ENCODE measurements at places on chromosomes 5 and 9. TPM values are rescaled to one million over a fixed set of nuclear protein-coding genes. Genes with fewer than 3 reads are reported as not detected.

DNA sequence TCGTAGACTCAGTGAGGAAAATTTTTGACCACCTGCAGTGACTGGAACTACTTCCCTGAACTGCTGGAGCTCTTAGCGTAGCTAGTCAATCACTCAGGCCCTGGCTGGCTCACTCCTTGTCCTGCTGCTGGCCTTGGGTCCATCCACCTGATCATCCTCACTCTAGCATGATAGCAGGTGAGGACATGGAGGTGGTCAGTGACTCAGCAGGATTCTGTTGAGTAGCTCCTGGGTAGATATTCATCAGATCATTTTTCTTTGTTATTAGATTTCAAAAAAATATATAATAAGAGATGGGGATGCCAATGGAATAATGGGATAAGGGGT, 25.0 kb upstream of the SEMA4D start:
- DNase-seq, result no peak
- peak overlapping the region; percentile 97 for H3K27ac ChIP-seq
- H3K27me3 ChIP-seq, result no peaks in the 10 kb centered on the region
- H3K4me1 ChIP-seq, result peaks cover 92% of the 10 kb centered on the region

DNA sequence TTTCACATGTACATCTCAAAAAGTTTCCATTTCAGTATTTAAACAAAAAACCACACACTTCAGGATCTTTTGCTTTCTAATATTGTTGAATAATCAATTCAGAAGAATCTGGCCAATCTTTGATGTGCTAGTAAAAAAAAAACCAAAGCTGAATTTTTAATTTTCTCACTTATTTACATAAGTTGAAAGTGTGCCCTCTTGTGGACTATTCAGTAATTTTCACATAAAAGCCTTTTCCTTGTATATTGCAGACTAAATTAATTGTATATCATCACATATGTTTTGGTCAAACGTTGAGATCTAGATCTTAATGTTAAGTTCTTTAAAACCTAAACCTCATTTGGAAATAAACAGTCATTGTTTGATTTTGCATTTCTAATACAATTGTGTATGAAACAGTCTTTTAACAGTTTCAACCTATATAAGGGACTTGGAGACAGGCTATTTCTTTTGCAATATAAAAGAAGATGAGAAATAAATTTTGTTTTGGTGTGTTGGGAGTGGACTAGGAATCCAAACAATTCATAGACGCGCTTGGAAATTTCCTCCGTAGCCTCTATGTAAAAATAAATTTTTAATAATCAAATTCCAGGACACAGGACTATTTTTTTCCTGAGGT, 68.1 kb downstream of the NIPBL start:
- H3K27ac ChIP-seq, result no peak overlapping the region
- H3K36me3 ChIP-seq, result no peaks in the 10 kb centered on the region
- H3K4me3 ChIP-seq, result no peak overlapping the region
- H3K4me1 ChIP-seq, result peaks cover 35% of the 10 kb centered on the region
- DNase-seq, result no peak

DNA sequence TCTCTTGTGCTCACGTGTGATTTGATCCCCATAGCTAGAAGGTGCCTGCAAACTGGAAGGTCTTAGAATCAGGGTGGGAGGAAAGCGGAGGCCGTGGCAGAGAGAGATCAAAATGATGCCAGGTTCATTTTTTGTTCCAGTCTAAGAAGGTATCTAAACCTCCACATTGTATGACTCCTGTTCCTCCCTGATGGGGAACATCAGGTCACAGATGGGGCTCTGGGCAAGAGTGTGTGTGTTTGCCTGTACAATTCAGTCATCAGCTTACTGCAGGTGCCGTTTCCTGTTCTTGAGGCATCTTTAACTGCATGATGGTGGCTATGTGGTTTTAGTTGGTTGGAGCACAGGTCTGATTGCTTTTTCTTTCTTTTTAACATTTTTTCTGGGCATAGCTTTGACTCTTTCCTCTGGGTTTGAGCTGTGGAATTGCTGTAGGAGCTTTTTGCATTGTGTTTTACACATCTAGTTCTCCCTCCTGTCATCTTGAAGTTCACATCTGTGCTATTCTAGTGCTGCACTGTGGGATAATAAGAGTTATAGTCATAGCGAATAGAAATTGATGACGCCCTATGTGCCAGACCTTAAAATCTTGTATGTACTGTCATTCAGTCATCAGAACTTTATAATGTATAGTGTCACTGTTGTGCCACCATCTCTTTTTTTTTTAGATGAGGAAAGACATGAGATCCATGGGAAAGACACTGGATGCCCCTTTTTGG, 30.8 kb downstream of the ARHGAP26 start:
- no peaks in the 10 kb centered on the region for H3K27me3 ChIP-seq
- H3K27ac ChIP-seq, result peak overlapping the region; percentile 94
- no peaks in the 10 kb centered on the region for H3K36me3 ChIP-seq
- DNase-seq, result no peak
- no peak overlapping the region for H3K4me3 ChIP-seq
- H3K4me1 ChIP-seq, result peaks cover 29% of the 10 kb centered on the region

- peaks cover 14% of the 10 kb centered on the region for H3K27me3 ChIP-seq
- H3K27ac ChIP-seq, result no peak overlapping the region
- H3K36me3 ChIP-seq, result no peaks in the 10 kb centered on the region
- H3K4me3 ChIP-seq, result no peak overlapping the region
- H3K4me1 ChIP-seq, result peaks cover 27% of the 10 kb centered on the region
These were observed 37.9 kb upstream of the GABRP start for GRCh38 chr5:170745481-170746071.

DNA sequence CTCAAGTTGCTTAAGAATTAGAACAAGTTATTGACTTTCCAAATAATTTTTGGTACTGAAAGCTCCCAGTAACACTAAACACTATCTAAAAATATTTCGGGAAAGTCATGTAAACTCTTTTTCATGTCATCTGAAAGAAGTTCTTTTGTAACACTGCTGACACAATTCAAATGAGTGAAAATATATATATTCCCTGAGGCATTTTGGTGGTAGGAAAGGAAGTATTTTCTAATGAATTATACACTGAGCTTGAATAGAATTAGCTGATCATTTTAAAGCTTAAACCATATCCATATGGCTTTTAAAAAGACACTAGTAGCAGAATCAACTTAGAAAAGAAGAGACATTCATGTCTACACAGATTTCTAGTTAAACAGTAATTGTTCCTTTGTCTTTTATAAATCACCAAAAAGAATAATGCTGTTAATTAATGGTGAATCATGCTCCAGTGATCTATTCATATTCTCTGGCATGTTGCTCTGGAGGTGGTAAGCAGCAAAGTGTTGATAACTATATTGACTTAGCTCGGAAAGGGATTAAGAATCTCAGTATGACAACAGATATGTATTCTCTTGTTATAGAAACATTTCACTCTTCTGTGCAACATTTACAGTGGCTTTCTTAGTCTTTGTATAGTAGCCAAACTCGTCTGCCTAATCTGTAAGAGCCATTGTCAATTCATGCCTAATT, 27.4 kb upstream of the RFX3 start:
- H3K36me3 ChIP-seq, result no peaks in the 10 kb centered on the region
- H3K4me1 ChIP-seq, result no peaks in the 10 kb centered on the region
- no peak overlapping the region for H3K4me3 ChIP-seq

DNA sequence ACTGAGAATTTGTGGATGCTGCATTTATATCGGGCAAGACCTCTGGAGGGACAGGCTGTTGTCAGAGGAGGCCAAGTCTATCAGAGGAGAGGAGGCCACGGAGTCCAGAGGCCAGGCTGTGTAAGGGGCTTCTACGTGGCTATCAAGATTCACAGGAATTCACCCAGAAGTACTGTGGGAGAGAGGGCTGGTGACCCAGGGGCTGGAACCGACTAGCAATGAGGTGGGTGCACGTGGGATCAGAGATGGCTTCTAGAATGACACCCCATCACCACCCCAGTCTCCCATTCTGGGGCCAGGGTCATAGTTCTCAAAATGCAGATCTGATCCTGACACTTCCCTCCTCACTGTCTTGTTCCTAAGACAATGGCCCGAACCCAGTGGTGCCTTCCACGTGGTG, 61.2 kb upstream of the PHYKPL start:
- no peaks in the 10 kb centered on the region for H3K36me3 ChIP-seq
- H3K4me1 ChIP-seq, result no peaks in the 10 kb centered on the region
- H3K27ac ChIP-seq, result no peak overlapping the region
- no peak overlapping the region for H3K4me3 ChIP-seq

GRCh38 chr5:65264420-65264819, 217.3 kb downstream of the ADAMTS6 start:
- H3K27me3 ChIP-seq, result no peaks in the 10 kb centered on the region
- no peak overlapping the region for H3K4me3 ChIP-seq
- no peak overlapping the region for H3K27ac ChIP-seq
- no peaks in the 10 kb centered on the region for H3K4me1 ChIP-seq
- no peak for DNase-seq

Gene IFNA21
- not detected for total RNA-seq

Gene BSPRY
- total RNA-seq, result 1.4 TPM

DNA sequence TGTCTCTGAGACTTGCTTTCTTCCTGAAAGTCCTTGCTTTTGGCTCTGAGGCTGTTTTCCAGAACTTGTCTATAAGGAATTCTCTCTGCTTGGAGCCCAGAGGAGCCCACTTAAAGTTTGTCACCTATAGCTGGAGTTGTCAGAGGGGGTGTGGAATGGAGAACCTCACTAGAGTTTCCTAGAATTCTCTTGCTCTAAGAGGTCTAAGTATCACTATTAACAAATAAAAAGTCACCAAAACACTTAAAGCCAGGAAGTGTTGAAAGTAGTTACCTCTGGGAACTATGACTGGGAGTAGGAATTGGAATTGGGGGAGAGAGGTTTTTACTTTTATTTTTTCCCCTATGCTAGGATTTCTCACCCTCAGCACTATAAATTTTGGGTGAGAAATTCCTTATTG, 15.0 kb downstream of the SIT1 start:
- H3K27ac ChIP-seq, result peak overlapping the region; percentile 11
- no peak overlapping the region for H3K4me3 ChIP-seq
- peaks cover 4% of the 10 kb centered on the region for H3K36me3 ChIP-seq
- no peaks in the 10 kb centered on the region for H3K27me3 ChIP-seq

DNA sequence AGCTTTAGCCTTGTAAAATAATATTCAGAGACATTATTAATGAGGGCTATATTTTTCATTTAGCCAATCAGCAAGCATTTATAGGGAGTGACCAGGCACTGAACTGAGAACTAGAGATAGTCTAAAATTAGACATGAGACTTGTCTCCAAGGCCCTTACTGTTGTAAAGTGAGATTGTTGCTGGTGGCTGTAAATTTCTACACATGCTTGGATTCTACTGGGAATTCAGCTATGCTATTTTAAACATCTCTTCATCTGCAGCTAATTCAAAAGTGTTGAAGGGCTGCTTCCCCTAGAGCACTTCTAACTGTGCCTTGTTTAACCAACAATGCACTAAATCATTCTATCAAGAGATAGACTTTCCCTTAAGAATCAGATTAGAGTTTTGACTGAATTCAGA, 67.4 kb downstream of the CHSY3 start:
- no peak for DNase-seq
- H3K27ac ChIP-seq, result no peak overlapping the region
- H3K4me3 ChIP-seq, result no peak overlapping the region
- no peaks in the 10 kb centered on the region for H3K36me3 ChIP-seq

- peaks cover 99% of the 10 kb centered on the region for H3K36me3 ChIP-seq
- H3K4me3 ChIP-seq, result no peak overlapping the region
- H3K4me1 ChIP-seq, result no peaks in the 10 kb centered on the region
- no peak for DNase-seq
- no peaks in the 10 kb centered on the region for H3K27me3 ChIP-seq
These were observed 10.3 kb downstream of the CNOT8 start for GRCh38 chr5:154868702-154869101.

Gene CDC25C
- 0.57 TPM for total RNA-seq

Gene HMCN2
- 0.67 TPM for total RNA-seq

Gene PDGFRB
- total RNA-seq, result 131 TPM

- no peaks in the 10 kb centered on the region for H3K36me3 ChIP-seq
- H3K4me1 ChIP-seq, result no peaks in the 10 kb centered on the region
- no peaks in the 10 kb centered on the region for H3K27me3 ChIP-seq
- H3K4me3 ChIP-seq, result no peak overlapping the region
- DNase-seq, result no peak
These were observed 55.8 kb downstream of the PDCD1LG2 start for GRCh38 chr9:5566054-5566618.

DNA sequence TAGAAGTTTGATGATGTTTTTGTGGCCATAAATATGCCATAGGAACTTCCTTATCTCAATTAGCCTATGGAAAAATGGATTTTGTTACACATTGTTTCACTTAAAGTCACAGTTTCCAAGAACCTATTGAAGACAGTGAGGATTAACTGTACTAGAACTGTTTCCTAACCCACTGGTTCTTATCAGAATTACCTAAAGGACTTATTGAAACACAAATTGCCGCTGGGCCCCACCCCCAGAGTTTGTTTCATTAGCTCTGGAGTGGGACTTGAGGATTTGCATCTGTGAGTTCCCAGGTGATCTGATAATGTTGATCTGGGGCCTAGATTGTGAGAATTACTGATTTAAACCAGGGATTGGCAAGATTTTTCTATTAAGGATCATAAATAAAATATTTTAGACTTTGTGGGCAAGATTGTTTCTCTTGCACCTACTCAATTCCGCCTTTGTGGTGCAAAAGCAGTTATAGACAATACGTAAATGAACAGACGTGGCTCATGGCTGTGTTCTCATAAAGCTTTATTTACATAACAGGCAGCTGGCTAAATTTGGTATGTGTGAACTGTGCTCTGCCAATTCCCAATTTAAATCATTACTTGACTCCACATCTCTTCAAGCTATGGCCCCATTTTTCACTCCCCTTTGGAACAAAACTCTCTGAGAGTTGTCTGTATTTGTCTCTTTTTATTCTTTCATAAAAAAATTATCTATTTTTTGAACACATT, 9.3 kb downstream of the JAK2 start:
- H3K27ac ChIP-seq, result no peak overlapping the region
- no peak overlapping the region for H3K4me3 ChIP-seq
- peaks cover 80% of the 10 kb centered on the region for H3K36me3 ChIP-seq
- DNase-seq, result no peak
- H3K4me1 ChIP-seq, result no peaks in the 10 kb centered on the region

DNA sequence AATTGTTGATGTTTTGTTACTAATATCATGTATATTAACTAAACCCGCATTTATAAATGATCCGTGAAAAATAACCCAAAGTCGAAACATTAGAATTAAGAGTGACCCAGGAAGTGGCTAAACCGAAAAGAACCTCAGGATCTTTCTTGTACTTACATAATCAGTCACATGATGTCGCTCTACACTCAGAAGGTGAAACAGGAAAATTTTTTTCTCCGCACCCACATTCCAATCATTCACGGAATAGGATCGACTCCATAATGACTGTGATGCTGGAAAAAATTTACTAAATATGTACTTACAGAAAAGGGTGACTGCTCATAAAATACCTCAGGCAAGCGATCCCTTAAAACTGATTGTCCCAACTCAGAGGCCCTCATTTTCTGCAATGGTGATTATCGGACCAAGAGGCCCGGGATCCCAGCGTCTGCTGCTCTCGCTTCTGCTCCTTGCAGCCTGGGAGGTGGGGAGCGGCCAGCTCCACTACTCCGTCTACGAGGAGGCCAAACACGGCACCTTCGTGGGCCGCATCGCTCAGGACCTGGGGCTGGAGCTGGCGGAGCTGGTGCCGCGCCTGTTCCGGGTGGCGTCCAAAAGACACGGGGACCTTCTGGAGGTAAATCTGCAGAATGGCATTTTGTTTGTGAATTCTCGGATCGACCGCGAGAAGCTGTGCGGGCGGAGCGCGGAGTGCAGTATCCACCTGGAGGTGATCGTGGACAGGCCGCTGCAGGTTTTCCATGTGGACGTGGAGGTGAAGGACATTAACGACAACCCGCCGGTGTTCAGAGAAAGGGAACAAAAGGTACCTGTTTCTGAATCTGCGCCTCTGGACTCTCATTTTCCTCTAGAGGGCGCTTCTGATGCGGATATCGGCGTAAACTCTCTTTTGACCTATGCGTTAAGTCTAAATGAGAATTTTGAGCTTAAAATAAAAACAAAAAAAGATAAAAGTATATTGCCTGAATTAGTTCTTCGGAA, at the start of gene PCDHA12:
Gene PCDHA12 (plus strand): TSS at position 224 of the 981 bp plus-strand sequence. CDS start 165 bp downstream, at position 389.
- no peaks in the 10 kb centered on the region for H3K4me1 ChIP-seq
- no peak within 1 kb of the TSS for H3K27ac ChIP-seq
- H3K27me3 ChIP-seq, result no peaks in the 10 kb centered on the region

Gene SNCB
- total RNA-seq, result not detected
